ENCODE measurements at places on chromosomes 12 and 14. TPM values are rescaled to one million over a fixed set of nuclear protein-coding genes. Genes with fewer than 3 reads are reported as not detected.

- no peak overlapping the region for H3K27ac ChIP-seq
- no peaks in the 10 kb centered on the region for H3K27me3 ChIP-seq
- no peak overlapping the region for H3K4me3 ChIP-seq
- peaks cover 25% of the 10 kb centered on the region for H3K36me3 ChIP-seq
These were observed 6.9 kb downstream of the MLH3 start for GRCh38 chr14:75044322-75044721.

DNA sequence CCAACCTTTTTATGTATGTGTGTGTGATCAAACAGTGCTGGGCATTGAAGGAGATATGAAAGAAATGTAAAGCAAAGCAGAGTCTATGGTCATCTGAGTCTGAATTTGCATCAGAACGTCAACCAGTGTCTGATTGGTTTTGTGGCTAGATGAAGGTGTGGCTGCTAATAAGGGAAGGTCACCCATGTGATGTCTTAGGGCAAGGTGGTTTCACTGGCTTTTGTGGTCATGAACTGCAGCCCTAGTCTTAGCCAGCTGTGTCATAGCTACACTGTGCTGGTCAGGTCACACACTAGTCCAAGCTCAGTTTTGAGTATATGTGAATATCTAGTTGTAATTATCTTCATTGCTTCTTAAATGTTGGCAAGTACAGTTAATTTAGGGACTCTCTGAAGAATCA lies 105.8 kb downstream of the TGFB3 start:
- no peak overlapping the region for H3K4me3 ChIP-seq
- DNase-seq = no peak
- peaks cover 24% of the 10 kb centered on the region for H3K4me1 ChIP-seq
- no peaks in the 10 kb centered on the region for H3K27me3 ChIP-seq

- no peaks in the 10 kb centered on the region for H3K36me3 ChIP-seq
- H3K4me3 ChIP-seq = no peak overlapping the region
- no peak for DNase-seq
- peaks cover 3% of the 10 kb centered on the region for H3K4me1 ChIP-seq
- H3K27ac ChIP-seq = no peak overlapping the region
These were observed 69.0 kb downstream of the TMEM116 start for GRCh38 chr12:111943929-111944328.

GRCh38 chr12:52370926-52371608 lies 3.8 kb upstream of the KRT85 start:
- DNase-seq = no peak
- peak overlapping the region; percentile 47 for H3K27ac ChIP-seq
- H3K4me3 ChIP-seq = no peak overlapping the region
- H3K36me3 ChIP-seq = no peaks in the 10 kb centered on the region

DNA sequence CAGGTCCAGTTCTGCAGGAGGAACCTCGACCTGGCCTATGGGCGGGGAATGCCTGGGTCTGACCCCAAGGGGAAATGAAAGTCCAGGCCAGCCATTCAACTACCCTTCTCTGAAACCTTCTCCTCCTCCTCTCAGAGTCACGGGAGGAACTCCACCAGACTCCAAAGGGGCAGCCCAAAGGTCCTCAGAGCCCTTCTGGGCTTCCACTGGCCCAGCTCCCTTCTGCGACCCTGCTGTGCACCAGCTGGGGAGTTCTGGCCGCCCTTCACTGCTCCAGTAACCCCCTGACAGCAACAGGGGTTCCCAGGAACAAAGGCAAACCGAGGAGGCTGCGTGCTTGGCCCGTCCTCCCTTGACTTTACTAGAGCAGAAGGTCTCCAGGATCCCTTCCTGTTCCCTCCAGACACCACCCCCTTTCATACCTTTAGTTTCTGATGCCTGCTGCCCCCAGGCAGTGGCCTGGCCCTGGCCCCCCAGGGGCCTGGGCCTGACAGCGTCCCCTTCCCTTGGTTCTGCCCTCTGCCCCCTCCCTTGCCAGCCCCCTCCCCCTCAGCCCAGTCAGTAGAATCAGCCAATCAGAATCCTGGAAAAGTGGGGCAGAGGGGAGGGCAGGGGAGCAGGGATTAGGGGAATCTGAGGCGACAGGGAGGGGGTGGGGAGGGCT lies 850 bp upstream of the ZNF385A start:
- no peak for DNase-seq
- H3K4me1 ChIP-seq = no peaks in the 10 kb centered on the region
- H3K36me3 ChIP-seq = no peaks in the 10 kb centered on the region

DNA sequence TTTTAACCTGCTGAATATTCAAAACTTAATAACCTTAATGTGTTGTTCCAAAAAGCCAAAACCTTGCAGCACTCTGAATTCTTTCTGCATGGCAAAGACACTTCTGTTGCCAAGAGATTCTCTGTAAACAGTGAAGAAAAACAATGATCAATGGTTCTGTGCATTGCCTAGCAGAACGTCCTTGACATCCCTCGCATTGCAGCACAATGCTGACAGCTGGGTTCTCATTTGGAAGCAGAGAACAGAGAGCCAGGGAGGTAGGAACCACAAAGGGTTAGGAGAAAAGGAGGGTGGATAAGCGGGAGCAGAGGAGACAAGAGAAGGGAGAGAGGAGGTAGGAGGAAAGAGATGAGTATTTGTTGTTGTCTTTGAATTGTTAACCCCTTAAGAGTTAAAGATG lies 501.1 kb downstream of the NAV3 start:
- H3K4me1 ChIP-seq = no peaks in the 10 kb centered on the region
- no peak overlapping the region for H3K4me3 ChIP-seq

- no peaks in the 10 kb centered on the region for H3K36me3 ChIP-seq
- H3K4me3 ChIP-seq = no peak overlapping the region
- H3K4me1 ChIP-seq = no peaks in the 10 kb centered on the region
- no peak overlapping the region for H3K27ac ChIP-seq
- no peak for DNase-seq
These were observed 48.6 kb upstream of the HMGA2 start for GRCh38 chr12:65775720-65776119.

GRCh38 chr14:32202491-32202997 lies 525 bp downstream of the RNU6-8 start:
- DNase-seq = peak; percentile 55
- peaks cover 44% of the 10 kb centered on the region for H3K4me1 ChIP-seq
- peak overlapping the region; percentile 85 for H3K27ac ChIP-seq
- peak overlapping the region; percentile 84 for H3K4me3 ChIP-seq
- no peaks in the 10 kb centered on the region for H3K36me3 ChIP-seq

GRCh38 chr12:28795311-28795710 lies 353.8 kb upstream of the FAR2 start:
- H3K27me3 ChIP-seq = no peaks in the 10 kb centered on the region
- no peaks in the 10 kb centered on the region for H3K36me3 ChIP-seq
- no peak for DNase-seq

DNA sequence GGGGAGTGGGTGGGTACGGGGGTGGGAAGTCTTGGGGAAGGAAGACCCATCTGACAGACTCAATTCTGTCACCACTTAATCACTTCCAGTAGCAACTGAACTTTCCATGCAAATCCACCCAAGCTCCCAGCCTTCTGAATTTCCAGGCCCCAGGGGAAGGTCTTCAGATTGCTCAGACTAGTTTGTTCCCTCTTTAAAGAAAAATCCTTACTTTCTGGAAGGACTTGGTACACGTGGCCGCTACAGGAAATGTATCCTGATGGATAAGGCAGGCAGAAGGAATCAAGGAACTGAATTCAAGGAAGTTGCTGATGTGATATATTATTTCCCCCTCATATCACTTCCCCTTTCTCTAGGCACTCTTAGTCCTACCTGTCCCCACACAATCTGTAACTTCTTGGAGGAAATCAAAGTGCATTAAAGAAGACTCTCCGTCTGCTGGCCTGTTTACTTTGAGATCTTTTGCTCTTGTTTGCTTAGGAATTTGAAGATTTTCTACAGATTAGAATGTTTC lies 6.4 kb downstream of the NFKBIA start:
- no peak for DNase-seq
- H3K27ac ChIP-seq = peak overlapping the region; percentile 100
- H3K27me3 ChIP-seq = no peaks in the 10 kb centered on the region
- no peak overlapping the region for H3K4me3 ChIP-seq
- peaks cover 60% of the 10 kb centered on the region for H3K4me1 ChIP-seq

- no peaks in the 10 kb centered on the region for H3K4me1 ChIP-seq
- no peak for DNase-seq
- no peak overlapping the region for H3K4me3 ChIP-seq
- no peaks in the 10 kb centered on the region for H3K36me3 ChIP-seq
- no peak overlapping the region for H3K27ac ChIP-seq
These were observed 20.6 kb downstream of the ARMH4 start for GRCh38 chr14:58131386-58131785.

DNA sequence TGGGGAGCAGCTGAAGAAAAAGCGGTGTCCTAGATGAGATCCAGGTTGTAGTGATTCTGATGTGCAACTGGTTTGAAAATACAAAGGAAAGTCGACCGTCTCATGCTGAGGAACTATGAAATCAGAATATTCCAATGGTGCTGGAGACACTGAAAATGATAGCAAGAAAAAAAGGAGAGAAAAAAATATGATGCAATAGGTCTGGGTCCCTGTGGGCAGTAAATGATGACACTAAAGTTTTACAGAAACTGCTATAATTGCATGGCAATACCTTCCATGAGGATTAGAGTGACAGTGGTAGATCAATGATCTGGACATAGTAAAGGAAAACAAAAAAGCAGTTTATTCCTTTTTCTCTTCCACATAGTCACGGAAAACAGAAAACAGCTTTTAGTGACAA lies 2.3 kb downstream of the PYM1 start:
- H3K27me3 ChIP-seq = no peaks in the 10 kb centered on the region
- H3K27ac ChIP-seq = no peak overlapping the region
- H3K4me1 ChIP-seq = peaks cover 40% of the 10 kb centered on the region

GRCh38 chr12:127046467-127046866 lies 1220.5 kb upstream of the TMEM132C start:
- H3K36me3 ChIP-seq = no peaks in the 10 kb centered on the region
- H3K4me3 ChIP-seq = no peak overlapping the region
- H3K4me1 ChIP-seq = no peaks in the 10 kb centered on the region
- no peak for DNase-seq
- no peaks in the 10 kb centered on the region for H3K27me3 ChIP-seq

DNA sequence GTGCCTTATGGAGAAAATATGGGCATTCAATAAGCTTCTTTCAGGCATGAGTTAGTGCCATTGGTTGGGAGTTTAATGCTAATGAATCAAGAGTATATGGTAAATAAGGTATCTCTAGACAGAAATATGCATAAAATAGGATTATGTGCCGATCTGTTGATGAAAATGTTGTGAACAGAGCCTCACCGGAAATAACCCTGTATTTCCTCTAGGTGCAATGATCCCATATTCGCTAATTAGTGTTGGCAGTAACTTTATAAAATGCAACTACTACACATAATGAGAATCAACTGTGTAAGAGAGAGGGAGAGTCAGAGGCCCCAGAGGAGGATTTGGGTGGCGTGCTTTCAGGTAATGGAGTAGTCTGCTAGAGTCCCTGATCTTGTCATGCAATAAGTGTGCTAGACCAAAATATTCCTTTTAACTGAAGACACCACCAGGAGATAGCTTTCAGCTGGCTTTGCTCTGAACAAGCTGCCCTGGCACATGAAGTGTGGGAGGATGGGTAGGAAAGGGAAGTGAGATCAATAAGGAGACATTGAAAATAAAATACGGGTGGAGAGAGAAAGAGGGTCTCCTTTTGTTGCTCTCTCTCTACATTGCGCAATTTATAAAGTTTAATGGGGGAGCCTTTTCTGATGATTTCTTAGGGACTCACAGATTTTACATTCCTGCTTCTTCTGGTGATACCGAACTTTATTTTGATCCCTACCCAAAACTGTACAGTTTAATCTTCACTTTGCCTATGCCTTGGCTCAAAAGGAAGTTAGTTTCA lies 68.6 kb upstream of the PLXNC1 start:
- H3K27ac ChIP-seq = no peak overlapping the region
- no peaks in the 10 kb centered on the region for H3K27me3 ChIP-seq
- DNase-seq = no peak
- H3K4me1 ChIP-seq = no peaks in the 10 kb centered on the region
- no peak overlapping the region for H3K4me3 ChIP-seq

DNA sequence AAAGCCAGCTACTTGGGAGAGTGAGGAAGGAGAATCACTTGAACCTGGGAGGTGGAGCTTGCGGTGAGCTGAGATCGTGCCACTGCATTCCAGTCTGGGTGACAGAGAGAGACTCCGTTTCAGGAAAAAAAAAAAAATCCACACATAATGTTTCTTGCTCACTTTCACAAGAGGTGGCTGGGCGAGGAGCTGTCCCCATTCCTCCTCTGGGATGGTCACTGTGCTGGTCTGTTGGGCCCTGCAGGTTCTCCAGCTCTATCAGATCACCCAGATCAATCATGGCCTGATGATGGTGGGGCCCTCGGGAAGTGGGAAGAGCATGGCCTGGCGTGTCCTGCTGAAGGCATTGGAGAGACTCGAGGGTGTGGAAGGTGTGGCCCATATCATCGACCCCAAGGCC lies 47.3 kb downstream of the DYNC1H1 start:
- no peak overlapping the region for H3K27ac ChIP-seq
- no peaks in the 10 kb centered on the region for H3K27me3 ChIP-seq
- H3K36me3 ChIP-seq = peaks cover 100% of the 10 kb centered on the region
- H3K4me3 ChIP-seq = no peak overlapping the region
- no peak for DNase-seq
- H3K4me1 ChIP-seq = no peaks in the 10 kb centered on the region

The IKBIP gene
- 14.5 TPM for total RNA-seq

The MLXIP gene
- 35.0 TPM for total RNA-seq

The DNAH10 gene
- 0.92 TPM for total RNA-seq

The PLEKHD1 gene
- total RNA-seq = not detected

The TEX52 gene
- not detected for total RNA-seq

The TMEM119 gene
- total RNA-seq = 16.2 TPM

The KRT84 gene
- not detected for total RNA-seq

All from stomach (tissue), 19 donors.